Stimulated activated CD4-positive, alpha-beta T cell treated with anti-CD3 and anti-CD28 coated beads, Interleukin-15, amount 100 ng/mL, for 1 hour (primary cell): ENCODE measurements at places on chromosomes 7 and 10.
A peak's percentile ranks its signal among the peaks of the same experiment; 100 is the strongest.

GRCh38 chr10:73910764-73911552, at the start of gene PLAU:
Gene PLAU, plus strand, starts transcription at chr10:73911132. Its CDS starts 424 bp downstream, at chr10:73911556.
- DNase-seq: no peak

DNA sequence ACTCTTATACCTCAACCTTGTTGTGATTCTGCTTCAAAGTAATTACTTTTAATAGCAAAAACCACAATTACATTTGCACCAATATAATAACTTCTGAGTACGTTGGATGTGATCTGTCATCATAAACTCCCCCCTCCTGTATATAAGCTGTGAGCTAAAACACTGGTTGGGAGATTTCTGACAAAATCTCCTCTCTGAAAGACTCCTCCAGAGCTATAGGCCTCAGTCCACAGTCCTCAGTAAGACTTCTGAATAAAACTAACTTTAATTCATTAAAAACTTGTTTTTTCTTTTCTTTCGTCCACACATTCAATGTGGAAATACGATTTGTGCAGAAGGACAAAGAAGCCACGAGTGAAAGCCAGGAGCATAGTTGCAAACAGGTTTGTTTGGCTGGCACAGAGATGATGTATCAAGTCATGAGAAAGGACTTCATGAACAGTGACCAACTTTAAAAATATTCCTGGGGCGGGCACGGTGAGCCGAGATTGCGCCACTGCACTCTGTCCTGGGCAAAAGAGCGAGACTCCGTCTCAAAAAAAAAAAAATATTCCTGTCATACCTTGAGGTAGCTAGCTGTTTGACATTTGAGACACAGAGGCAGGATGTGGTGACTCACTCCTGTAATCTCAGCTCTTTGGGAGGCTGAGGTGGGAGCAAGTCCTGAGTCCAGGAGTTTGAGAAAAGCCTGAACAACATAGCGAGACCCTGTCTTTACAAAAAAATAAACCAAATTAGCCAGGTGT, 91.1 kb upstream of the ARHGAP21 start:
- DNase-seq: no peak

- DNase-seq: no peak
Measured at GRCh38 chr7:69245646-69246045, 352.6 kb upstream of the AUTS2 start.

- no peak for DNase-seq
Measured at GRCh38 chr7:151768805-151769187, 108.1 kb downstream of the PRKAG2 start.

GRCh38 chr7:14158111-14158510, 168.6 kb upstream of the ETV1 start:
- DNase-seq: no peak

- DNase-seq: peak; percentile 78
Measured at GRCh38 chr7:584122-584465, 64.4 kb upstream of the PDGFA start.

GRCh38 chr10:62010366-62010765, 108.9 kb downstream of the ARID5B start:
- no peak for DNase-seq

GRCh38 chr7:55521512-55521911, 50.8 kb downstream of the VOPP1 start:
- DNase-seq: no peak

GRCh38 chr7:92088266-92088665, 46.0 kb downstream of the CYP51A1 start:
- no peak for DNase-seq

DNA sequence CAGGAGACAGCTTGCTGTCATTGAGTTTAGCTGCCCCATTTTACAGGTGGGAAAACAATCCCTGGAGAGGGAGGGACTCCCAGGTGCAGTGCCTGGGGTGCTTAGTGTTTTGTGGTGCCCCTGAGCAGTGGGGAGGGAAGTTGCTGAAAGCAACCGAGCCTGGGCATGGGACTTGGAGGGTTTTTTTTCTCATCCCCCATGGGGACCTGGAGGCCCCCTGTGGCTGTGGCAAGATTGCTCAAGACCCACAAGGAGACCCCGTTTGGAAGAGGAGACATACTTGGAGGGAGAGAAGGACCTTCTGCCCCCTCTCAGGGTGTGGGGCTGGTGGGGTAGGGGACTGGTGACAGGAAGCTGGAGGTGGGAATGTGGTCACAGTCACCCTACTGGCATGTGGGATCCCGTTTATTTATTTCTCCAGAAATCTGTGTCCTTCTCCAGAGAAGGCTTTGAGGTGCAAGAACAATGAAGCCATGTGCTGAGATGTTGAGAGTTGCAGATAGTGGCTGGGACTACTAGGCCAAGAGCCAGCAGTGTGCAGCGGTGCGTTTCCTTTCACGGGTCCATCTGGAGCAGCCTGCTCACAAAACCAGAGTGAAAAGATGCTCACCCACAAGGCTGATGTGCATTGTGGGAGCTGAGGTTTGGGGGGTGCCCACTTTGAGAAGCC, 21.5 kb downstream of the ZMIZ1 start:
- no peak for DNase-seq

DNA sequence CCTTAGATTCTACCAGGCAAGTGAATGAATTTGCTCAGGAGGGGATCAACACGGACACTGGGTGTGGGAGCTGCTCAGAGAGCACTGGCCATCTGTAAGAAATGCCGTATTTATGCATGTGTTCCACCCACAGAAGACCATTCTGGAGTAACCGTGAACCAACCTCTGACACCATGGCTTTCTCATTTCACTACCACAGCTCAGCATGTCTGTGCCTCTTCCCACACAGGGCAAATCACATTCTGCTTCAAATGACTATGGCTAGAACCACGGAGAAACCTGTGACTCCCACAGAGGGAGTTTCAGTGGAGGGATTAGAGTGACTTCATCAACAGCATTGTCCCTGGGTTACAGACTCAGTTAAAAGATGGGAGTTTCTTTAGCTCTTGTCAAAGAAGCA, 893.4 kb downstream of the XPNPEP1 start:
- no peak for DNase-seq

DNA sequence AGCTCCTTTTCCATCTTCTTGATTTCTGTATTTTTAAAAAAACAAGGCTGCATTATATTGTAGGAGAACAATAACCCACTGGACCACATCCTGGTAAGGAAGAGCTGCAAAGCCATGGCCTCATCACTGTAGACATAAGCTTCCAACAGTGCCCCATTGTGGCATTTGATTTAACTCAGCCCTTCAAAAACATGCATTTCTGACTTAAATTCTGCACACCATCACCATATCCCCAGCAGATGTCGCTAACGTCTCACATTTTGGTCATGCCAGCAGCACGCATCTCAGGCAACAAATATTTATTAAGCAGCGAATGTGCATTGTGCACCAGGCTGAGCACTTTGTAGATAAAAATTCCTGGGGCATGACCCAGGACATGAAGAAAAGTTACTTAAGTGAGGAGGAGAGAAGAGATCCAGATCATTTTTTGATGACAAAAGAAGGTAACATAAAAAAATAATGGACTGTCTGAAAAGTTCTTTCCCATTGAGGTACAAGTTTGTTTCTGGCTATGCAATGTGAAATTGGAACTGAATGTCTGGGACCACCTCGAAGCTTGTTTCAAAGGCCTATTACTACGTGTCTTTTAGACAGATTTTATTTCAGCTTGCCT, 164.6 kb upstream of the CDCA7L start:
- DNase-seq: peak; percentile 22

DNA sequence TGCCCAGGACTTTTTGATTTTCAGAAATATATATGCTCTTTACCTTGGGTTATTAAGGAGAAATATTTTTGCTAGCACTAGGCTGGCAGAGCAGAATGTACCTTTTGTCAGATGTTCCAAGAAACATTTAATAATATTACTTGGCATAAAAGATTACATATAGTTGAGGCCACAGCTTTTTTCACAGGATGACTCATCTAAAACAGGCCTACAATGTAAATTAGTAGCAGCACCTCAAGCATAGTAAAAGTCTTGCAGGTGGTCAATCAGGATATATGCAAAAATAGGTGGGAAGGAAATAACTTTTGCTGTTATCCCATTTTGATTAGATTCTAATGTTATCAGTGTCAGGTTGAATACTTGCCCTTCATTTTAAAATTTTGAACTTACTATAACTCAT, 14.9 kb upstream of the ITGB1 start:
- DNase-seq: no peak

- DNase-seq: no peak
Measured at GRCh38 chr10:82277591-82277990, 402.6 kb downstream of the NRG3 start.

DNA sequence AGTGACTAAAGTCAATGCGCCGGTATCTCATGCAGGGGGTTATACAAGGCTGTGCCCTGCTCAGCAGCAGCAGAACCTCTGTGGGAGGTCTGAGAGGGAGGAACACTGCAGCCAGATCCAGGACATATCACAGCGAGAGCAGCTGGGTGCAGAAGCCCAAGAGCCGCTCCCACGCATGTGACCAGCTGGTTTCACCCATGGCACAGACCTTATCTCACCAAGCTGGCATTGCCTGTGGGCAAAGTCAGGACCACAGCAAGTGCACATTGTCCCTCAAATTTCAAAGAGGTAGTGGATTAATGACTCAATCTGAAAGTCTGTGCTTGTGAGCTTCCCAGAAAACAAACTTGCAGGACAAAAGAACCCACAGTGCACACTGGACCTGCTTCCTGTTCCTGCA, 31.6 kb upstream of the AKR1C1 start:
- DNase-seq: no peak
